ENCODE measurements at places on chromosomes 13 and 19.
A peak's percentile ranks its signal among the peaks of the same experiment; 100 is the strongest.

GRCh38 chr19:47512948-47513319 lies 1.9 kb downstream of the NAPA start:
- H3K4me3 ChIP-seq: peak overlapping the region; percentile 12
- no peaks in the 10 kb centered on the region for H3K27me3 ChIP-seq
- peaks cover 47% of the 10 kb centered on the region for H3K4me1 ChIP-seq
- peak overlapping the region; percentile 95 for H3K27ac ChIP-seq

- DNase-seq: no peak
- no peaks in the 10 kb centered on the region for H3K36me3 ChIP-seq
- H3K4me3 ChIP-seq: no peak overlapping the region
- no peaks in the 10 kb centered on the region for H3K27me3 ChIP-seq
Observed at GRCh38 chr19:39128516-39129079, 3.0 kb downstream of the PAK4 start.

- no peak for DNase-seq
- H3K4me1 ChIP-seq: no peaks in the 10 kb centered on the region
- no peaks in the 10 kb centered on the region for H3K27me3 ChIP-seq
Observed at GRCh38 chr13:68190818-68191217, 960.7 kb upstream of the PCDH9 start.

GRCh38 chr19:2027361-2027760 lies 11.8 kb upstream of the BTBD2 start:
- no peak for DNase-seq
- H3K4me1 ChIP-seq: peaks cover 8% of the 10 kb centered on the region
- no peaks in the 10 kb centered on the region for H3K27me3 ChIP-seq

Measured in pancreas (tissue), 10 donors.